ENCODE measurements at places on chromosomes 5 and 9.

GRCh38 chr5:137192293-137192743 lies 306.8 kb downstream of the SPOCK1 start:
- DNase-seq = no peak

- no peak for DNase-seq
These were observed 34.4 kb upstream of the CCDC112 start for GRCh38 chr5:115330830-115331229.

DNA sequence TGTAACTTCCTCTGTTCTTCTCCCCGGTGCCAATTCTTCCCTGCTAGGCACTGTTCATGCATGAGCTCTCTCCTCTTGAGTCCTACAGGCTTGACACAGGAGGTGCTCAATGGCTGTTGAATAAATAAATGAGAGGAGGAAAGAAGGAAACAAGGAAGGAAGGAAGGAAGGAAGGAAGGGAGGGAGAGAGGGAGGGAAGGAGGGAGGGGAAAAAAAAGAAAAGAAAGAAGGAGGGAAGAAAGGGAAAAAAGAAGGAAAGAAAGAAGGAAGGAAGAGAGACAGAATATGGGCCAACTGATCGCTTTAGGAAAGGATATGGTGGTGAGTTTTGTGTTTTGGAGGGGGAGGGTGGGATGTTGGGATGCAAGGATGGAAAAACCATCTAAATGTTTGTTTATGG lies 6.4 kb downstream of the KCNMB1 start:
- DNase-seq = no peak

DNA sequence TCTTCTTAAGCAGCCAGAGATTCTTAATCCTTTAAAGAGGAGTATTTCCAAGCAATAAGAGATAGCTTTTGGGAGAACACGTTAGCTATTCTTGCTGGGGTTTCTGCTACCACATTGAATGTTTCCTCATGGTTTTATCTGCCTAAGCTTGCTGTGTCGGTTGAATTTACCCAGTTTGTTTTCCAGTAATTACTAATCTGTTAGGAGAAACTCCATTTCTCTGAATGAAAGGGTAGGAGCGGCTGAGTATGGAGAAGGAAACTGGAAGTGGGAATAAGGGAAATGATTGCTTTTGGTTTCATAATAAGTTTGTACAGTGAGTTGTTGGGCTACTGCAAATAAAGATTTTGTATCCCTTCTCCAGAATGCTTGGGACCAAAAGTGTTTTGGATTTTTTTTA lies 1.2 kb downstream of the JAK2 start:
- no peak for DNase-seq

DNA sequence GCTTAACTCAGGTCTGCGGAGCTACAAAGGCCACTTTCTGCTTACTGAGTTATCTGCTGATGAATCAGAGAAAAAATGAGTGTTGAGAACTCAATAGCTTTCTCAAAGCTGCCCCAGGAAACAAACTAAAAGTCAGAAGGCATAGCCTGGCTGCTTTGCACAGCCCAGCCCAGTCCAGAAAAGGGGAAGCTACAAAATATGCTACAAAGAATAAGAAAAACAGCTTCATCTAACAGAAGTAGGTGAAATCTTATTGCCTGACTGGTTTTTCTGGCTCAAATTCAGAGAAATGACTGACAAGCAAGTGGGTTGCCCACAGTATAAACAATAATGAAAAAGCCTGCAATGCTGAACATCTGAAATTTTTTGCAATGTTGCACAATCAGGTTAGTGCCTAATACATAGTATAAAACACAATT lies 156.2 kb downstream of the PPP2R2B start:
- DNase-seq = no peak

DNA sequence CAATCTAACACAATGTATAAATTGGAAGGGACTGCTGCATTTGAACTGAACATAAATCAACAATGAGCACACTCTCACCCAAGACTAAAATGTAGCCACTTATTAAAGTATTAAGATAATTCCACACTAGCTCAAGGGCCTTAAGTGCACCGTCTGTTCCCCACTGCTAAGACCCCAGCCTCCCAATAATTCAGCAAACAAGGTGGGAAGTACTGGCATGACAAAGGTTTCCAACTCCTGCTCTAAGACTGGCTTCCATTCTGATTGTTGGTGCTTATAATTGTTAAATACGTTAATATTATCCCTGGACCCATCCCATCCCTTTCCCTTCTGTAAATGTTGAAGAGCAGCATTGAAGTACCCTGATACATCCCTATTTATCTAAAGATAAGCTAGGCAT lies 636.7 kb downstream of the NR2F1-AS1 start:
- no peak for DNase-seq

DNA sequence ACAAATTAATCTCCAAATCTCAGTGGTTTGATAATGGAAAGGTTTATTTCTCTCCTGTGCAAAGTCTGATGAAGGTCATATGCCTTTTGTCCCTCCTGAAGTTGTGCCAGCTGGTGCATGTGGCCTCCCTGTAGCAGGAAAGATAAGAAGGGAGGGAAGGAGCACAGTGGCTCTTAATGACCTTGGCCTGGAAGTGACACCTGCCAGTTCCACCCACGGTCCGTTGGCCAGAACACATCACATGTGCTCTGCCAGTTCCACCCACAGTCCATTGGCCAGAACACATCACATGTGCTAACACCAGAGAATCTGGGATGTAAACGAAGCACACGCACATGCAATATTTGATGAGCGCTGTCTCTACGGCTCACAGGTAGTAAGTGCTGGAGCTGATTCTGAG lies 130.9 kb downstream of the DOCK2 start:
- no peak for DNase-seq

GRCh38 chr9:110975278-110975677 lies 63.0 kb downstream of the LPAR1 start:
- no peak for DNase-seq

GRCh38 chr9:127679506-127679905 lies 27.3 kb upstream of the CFAP157 start:
- no peak for DNase-seq

GRCh38 chr5:44345871-44346270 lies 43.3 kb downstream of the FGF10 start:
- DNase-seq = no peak

GRCh38 chr5:4113905-4114304 lies 518.3 kb downstream of the IRX1 start:
- DNase-seq = no peak

GRCh38 chr5:67699560-67699959 lies 503.0 kb upstream of the CD180 start:
- DNase-seq = no peak

GRCh38 chr5:143860211-143860610 lies 48.2 kb downstream of the HMHB1 start:
- DNase-seq = no peak

DNA sequence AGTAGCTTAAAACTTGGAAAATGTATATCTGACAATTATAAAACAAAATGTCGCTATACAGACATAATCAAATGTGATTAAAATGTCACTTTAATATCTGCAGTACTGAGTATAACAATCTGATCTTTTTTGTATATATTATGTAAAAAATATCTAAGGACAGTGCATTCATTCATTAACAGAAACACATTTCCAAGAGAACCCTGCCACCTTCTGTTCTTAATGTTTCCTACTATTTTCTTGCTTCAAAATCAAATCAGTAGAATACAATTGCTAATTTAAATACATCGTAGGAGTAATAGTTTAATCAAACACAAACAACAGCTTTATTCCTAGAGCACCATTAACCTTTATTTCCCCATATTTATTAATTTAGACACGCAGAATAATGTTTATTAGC lies 142.6 kb upstream of the ST8SIA4 start:
- DNase-seq = no peak

- DNase-seq = no peak
These were observed 149.1 kb upstream of the VCAN start for GRCh38 chr5:83322273-83322924.

DNA sequence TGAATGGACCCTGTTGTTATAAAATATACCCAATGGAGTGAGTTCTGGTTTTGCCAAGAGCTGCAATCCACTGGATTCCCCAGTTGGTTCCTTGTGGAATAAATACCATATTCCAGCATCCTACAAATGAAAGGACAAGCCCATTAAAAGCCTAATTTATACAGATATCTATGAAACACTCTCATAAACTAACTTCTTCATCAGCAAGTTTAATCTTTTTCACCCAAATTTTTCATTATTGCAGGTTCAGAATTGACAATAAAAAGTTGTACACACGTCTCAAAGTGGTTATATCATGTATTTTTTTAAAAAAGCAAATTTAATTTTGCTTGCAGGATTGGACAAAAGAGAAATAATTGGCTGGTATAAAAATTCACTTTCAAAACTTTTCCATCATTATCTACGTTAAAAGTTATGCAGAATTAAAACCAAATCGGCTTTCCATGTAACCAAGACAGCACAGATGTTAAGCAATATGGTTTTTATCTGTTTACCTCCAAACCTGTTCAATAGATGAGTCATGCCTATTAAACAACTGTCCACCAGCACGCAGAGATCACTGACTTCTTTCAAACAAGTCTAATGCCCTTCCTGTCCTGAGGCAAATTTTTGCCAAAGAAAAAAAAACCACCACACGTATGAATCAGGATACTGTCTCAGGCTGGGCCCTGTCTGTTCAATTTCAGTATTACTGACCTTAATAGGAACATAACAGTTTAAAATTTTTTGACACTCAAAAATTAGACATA lies 42.5 kb downstream of the CEMIP2 start:
- DNase-seq = no peak

DNA sequence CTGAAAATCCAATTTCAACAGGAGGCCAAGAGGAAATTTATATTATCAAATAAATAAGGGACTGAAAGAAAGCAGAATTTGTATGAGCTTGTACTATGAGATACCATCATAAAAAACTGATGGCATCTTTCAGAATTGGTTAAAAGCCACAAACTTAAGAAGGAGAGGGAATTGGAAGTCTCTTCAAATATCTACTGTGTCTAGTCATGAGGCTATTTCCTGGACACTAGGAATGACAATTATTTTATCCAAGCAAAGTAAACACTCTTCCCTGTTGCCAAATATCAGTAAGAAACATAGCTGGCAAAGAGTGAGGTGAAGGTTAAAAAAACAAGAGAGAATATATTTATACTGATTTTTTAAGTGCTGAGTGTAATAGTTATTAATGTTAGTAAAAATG lies 101.5 kb upstream of the ARRDC3 start:
- no peak for DNase-seq

DNA sequence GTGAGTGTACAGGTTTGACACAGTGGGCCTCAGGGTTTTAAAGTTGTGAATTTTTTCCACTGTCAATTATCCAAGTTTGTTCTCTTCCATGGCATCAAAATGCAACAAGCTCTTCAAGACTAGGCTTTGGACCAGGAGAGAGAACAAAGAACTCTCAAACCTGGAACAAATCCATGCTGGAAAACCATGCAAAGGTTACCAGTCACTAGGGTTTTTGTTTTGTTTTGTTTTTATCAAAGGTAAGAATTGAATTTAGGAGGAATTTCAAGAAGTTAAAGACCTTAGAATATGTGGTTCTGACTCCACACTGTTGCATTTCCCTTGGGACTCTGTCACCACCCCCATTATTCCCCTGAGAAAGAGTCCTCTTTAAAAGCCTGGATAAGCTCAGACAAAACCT lies 191.1 kb upstream of the PIK3R1 start:
- DNase-seq = no peak

GRCh38 chr5:83354958-83355357 lies 116.6 kb upstream of the VCAN start:
- no peak for DNase-seq

DNA sequence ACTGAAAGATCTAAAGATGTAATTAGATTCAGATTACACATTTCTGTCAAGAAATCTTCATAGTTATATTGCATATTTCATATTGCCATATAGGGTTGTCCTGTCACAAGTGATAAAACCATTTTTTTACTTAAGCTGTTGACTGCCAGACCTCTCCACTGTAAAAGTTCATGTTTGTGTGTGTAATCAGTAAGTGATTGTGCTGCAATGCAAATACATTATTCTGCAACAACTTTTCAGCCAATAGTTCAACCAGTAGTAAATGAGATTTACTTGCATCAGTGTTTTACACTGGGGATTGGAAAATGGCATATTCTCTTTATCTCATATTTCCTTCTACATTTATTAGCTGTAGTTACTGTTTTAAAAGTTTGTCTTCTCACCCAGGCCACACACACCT lies 603.9 kb upstream of the RORB start:
- DNase-seq = no peak

DNA sequence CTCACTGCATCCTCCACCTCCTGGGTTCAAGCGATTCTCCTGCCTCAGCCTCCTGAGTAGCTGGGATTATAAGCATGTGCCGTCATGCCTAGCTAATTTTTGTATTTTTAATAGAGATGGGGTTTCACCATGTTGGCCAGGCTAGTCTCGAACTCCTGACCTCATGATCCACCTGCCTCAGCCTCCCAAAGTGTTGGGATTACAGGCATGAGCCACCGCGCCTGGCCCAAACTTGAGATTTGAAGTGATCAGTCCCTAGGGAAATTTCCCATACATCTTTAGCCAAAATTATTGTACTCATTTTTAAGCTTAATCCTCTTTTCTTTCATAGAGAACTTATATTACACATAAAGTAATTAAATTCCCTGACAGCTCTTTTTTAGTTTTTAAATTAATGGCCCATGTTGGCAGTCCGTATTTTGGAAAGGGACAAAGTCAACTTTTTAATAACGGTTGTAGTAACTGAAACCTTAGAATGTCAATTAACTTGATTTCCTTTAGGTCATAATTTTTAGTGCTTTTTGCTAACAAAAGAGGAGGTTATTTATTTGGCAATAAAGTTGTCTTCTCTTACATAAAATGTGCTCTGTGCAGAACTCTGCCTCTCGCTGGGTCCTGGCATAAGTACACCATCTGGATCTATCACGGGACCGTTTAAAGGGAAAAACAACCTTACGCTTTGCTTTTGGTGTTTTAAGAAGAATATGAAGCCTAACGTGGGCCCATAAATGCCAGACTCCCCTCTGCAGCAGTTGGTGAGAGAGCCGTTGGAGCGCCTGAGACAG lies 142.3 kb upstream of the OTULINL start:
- DNase-seq = no peak

DNA sequence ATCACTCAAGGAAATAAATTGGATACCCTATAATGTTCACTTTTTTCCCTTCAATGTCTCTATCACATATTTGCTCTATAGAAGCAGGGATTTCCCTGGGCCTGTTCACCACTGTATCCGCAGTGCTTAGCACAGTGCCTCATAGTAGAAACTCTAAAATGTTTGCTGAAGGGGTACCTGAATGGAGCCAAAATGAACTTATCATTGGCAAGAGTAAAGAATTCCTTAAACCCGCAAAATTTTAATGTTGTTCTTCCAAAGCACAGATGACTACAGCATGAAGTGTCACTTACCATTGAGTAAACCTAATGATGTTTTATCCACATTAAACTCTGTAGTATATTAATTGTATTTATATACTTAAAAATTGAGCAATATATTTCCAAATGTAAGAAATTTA lies 96.1 kb downstream of the JAKMIP2 start:
- DNase-seq = no peak

All from stimulated activated CD4-positive, alpha-beta T cell treated with anti-CD3 and anti-CD28 coated beads, Interleukin-2, amount 100 ng/mL, for 24 hours (primary cell).